ENCODE measurements at places on chromosomes 2 and 18.

DNA sequence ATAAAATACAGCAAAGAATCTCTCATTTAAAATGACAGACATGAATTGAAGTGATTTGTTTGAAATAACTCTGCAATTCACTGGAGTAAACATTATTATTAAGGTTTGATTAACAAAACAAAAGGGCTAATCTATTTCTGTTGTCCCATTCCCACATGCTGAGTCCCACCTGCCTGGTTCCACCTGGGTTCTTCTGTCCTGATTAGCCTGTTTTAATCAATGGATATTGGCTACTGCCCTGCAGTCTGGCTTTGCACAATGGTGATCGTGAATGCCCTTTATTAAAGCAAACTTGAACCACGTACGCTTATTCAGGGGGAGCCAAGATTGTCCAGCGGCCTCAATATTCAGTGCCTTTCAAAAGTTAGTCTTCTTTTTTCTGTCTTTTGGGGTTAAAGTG, 72.8 kb upstream of the CDH19 start:
- no peaks in the 10 kb centered on the region for H3K36me3 ChIP-seq
- no peak overlapping the region for H3K4me3 ChIP-seq
- H3K27me3 ChIP-seq, result no peaks in the 10 kb centered on the region
- no peaks in the 10 kb centered on the region for H3K4me1 ChIP-seq
- DNase-seq, result no peak
- H3K27ac ChIP-seq, result no peak overlapping the region

- no peaks in the 10 kb centered on the region for H3K27me3 ChIP-seq
- H3K36me3 ChIP-seq, result no peaks in the 10 kb centered on the region
- no peak overlapping the region for H3K4me3 ChIP-seq
- H3K4me1 ChIP-seq, result no peaks in the 10 kb centered on the region
- H3K27ac ChIP-seq, result no peak overlapping the region
These were observed 246.8 kb downstream of the IKZF2 start for GRCh38 chr2:212904646-212905045.

GRCh38 chr2:98468621-98469236, 24.1 kb downstream of the INPP4A start:
- H3K4me3 ChIP-seq, result no peak overlapping the region
- DNase-seq, result no peak
- H3K27me3 ChIP-seq, result no peaks in the 10 kb centered on the region
- H3K36me3 ChIP-seq, result no peaks in the 10 kb centered on the region
- no peak overlapping the region for H3K27ac ChIP-seq
- no peaks in the 10 kb centered on the region for H3K4me1 ChIP-seq

DNA sequence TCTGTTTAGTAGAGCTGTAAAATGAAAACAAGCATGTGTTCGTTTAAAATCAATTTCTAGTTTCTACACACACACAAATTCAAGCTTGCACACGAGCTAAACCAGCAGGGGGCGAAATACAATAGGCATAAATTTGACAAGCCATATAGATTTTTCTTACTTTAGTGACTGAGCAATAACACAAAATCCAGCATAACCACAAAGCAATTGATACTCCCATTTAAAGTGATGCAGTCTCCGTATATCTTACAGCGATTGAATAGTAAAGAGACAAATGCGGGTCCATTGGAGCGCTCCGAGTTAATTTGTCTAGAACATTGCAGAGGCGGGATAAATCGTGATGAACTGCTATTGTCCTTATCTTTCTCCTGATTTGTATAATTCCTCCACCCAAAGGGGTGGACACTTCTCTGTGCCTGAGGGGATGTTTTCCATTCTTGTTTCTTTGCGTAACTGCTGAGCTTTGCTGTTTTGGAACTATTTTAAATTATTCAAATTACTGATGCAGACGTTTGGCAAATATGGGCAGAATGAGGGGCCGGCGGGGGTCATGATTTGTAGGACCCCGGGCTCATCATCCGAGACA, 1.2 kb upstream of the AFTPH start:
- peak overlapping the region; percentile 98 for H3K4me3 ChIP-seq
- H3K36me3 ChIP-seq, result no peaks in the 10 kb centered on the region
- peak; percentile 81 for DNase-seq
- H3K27ac ChIP-seq, result peak overlapping the region; percentile 96
- peaks cover 29% of the 10 kb centered on the region for H3K4me1 ChIP-seq

GRCh38 chr18:5237083-5237722, 40.1 kb upstream of the AKAIN1 start:
- H3K4me1 ChIP-seq, result peaks cover 20% of the 10 kb centered on the region
- peaks cover 6% of the 10 kb centered on the region for H3K36me3 ChIP-seq
- H3K27ac ChIP-seq, result peak overlapping the region; percentile 95
- H3K27me3 ChIP-seq, result no peaks in the 10 kb centered on the region
- peak overlapping the region; percentile 89 for H3K4me3 ChIP-seq

DNA sequence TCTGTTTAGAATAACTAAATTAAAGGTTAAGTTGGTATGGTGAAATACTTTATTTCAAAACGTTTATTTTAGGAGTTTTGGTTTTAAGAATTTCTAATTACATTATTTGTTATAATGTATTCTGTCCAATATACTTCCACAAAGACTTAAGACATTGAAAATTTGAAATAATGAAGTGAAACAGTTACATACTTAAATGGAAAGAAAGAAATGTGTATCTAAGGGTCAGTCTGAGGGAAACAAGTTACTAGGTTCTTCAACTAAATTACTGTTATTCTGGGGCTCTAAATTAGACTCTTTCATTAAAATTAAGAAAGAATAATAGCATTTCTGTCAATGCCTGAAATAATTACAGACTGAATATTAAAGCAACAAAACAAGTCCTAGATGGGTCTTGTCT, 7.7 kb downstream of the HTR2B start:
- H3K27ac ChIP-seq, result no peak overlapping the region
- H3K4me3 ChIP-seq, result no peak overlapping the region
- DNase-seq, result no peak
- no peaks in the 10 kb centered on the region for H3K36me3 ChIP-seq
- H3K4me1 ChIP-seq, result no peaks in the 10 kb centered on the region
- no peaks in the 10 kb centered on the region for H3K27me3 ChIP-seq

GRCh38 chr18:33210575-33211189, 229.8 kb downstream of the CCDC178 start:
- no peaks in the 10 kb centered on the region for H3K36me3 ChIP-seq
- no peaks in the 10 kb centered on the region for H3K4me1 ChIP-seq
- H3K27me3 ChIP-seq, result no peaks in the 10 kb centered on the region

DNA sequence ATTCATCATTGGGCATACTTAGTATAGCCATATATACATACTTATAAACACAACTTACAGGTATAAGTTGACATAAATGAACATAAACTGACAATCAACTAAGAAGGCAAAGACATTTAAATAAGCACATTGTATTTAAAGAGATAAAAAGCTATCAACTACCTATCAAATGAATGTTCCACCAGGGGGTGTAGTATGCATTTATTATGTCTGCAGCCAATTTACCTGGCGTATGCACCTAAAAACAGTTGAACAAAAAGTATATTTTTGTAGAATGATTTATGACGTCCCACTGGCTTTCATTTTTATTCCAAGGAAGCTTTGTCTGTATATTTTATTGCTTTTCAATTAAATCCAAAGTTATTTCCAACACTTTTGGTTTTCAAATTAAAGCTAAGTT, 323.5 kb downstream of the AFF3 start:
- H3K36me3 ChIP-seq, result no peaks in the 10 kb centered on the region
- DNase-seq, result no peak
- no peaks in the 10 kb centered on the region for H3K27me3 ChIP-seq
- H3K27ac ChIP-seq, result no peak overlapping the region
- no peak overlapping the region for H3K4me3 ChIP-seq

- no peaks in the 10 kb centered on the region for H3K4me1 ChIP-seq
- DNase-seq, result no peak
- H3K27ac ChIP-seq, result no peak overlapping the region
- no peak overlapping the region for H3K4me3 ChIP-seq
- H3K36me3 ChIP-seq, result no peaks in the 10 kb centered on the region
These were observed 70.2 kb downstream of the LRRC30 start for GRCh38 chr18:7301094-7301493.

DNA sequence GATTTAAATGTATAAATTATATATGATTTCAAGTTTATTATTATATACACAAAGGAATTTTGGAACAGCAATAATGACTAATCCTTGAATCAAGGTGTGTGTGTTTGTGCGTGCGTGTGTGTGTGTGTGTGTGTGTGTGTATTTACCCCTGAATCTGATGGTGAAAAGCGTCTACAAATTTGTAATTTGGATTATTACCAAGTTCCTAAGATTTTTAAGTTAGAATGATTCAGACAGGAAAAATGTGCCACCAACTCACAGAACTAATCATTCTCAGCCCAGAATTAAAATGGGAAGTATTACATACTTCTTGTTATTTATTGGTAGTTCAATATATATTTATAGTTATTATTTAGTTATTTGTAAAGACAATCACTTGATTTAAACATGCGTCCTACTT, 12.3 kb downstream of the CALCRL start:
- peak overlapping the region; percentile 33 for H3K27ac ChIP-seq
- no peak for DNase-seq
- H3K27me3 ChIP-seq, result no peaks in the 10 kb centered on the region

DNA sequence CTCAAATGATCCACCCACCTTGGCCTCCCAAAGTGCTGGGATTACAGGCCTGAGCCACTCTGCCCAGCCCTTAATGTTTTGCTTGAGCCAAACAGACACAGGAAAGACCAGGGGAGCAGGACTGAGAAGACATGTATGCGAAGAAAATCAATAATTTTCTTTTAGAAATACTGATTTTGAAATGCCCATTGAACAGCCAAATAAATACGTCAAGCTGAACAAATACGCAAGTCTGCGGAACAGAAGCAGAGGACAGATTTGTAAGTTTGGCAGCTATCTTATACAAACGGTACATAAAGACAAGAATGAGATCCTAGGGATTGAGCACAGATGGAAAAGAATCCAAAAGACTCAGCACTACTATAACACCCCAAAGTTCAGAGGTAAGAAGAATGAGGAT, 20.8 kb downstream of the SF3B1 start:
- DNase-seq, result no peak
- no peak overlapping the region for H3K27ac ChIP-seq
- no peak overlapping the region for H3K4me3 ChIP-seq
- H3K36me3 ChIP-seq, result peaks cover 97% of the 10 kb centered on the region

DNA sequence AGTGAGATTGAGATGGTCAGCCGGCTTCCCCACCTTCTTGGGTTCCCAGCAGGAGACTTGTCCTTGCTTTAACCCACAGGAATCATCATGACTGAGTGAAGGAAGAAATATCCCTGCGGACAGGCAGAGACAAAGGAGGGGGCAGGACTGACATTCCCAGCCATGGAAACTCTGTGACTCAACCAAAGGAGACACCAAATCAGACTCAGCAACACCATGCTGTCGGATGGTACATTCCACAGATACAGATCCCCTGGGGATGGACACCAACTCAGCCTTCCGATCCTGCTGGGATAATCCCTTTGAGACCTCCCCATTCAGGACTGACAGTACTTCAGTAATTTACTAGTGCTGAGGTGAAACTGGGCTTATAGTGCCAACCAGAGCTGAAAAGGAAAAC, 518.3 kb downstream of the XIRP2 start:
- no peaks in the 10 kb centered on the region for H3K27me3 ChIP-seq
- no peaks in the 10 kb centered on the region for H3K4me1 ChIP-seq
- no peak overlapping the region for H3K4me3 ChIP-seq
- no peaks in the 10 kb centered on the region for H3K36me3 ChIP-seq
- no peak overlapping the region for H3K27ac ChIP-seq

GRCh38 chr2:37287966-37288365, 36.7 kb downstream of the PRKD3 start:
- H3K4me3 ChIP-seq, result no peak overlapping the region
- no peaks in the 10 kb centered on the region for H3K4me1 ChIP-seq
- peaks cover 59% of the 10 kb centered on the region for H3K36me3 ChIP-seq
- DNase-seq, result no peak

DNA sequence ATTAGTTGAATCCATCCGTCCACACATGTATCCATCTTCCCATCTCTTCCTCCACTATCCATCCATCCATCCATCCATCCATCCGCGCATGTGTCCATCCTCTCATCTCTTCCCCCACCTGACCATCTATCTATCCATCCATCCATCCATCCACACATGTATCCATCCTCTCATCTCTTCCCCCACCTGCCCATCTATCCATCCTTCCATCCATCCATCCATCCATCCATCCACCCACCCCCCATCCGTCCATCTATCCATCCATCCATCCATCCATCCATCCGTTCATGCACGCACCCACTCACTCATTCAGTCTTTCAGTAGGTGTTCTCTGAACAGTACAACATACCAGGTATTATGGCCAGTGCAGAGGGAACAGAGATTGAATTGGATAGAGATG, 18.9 kb upstream of the GREB1 start:
- no peaks in the 10 kb centered on the region for H3K4me1 ChIP-seq
- no peaks in the 10 kb centered on the region for H3K27me3 ChIP-seq
- H3K4me3 ChIP-seq, result no peak overlapping the region

DNA sequence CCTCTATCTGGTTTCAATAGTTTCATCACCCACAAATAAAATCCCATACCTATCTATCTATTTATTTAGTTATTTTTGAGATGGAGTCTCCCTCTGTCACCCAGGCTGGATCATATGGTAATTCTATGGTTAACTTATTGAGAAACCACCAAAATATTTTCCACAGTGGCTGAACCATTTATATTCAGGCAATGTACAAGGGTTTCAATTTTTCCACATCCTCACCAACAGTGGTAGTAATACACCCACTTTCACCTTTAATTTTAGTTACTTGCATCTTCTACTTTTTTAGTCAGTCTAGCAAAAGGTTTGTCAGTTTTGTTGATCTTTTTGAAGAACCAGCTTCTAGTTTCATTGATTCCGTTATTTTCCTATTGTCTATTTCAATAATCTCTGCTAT, 46.1 kb upstream of the PHLPP1 start:
- no peak overlapping the region for H3K27ac ChIP-seq
- H3K4me3 ChIP-seq, result no peak overlapping the region
- H3K36me3 ChIP-seq, result no peaks in the 10 kb centered on the region
- no peak for DNase-seq

DNA sequence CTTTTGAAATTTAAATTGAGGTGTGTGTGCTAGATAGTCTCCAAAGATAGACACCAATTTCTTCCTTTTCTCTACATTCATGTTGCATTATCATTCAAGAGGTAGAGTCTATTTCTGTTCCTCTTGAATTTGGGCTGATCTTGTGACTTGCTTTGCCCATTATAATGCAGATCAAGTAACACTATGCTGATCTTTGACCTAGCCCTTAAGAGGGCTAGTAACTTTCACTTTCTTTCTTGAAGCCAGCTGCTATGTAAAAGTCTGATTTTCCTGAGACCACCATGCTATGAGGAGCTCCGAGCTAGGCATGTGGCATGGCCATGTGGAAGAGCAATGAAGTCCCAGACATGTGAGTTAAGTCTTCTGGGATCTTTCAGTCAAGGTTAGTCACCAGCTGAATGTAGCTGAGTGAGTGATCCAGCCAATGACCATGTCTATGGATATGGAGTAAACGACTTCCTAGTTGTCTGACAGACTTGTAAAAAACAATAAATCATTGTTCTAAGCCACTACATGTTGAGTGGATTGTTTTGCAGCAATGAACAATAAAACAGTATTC, 189.4 kb upstream of the CWC22 start:
- H3K36me3 ChIP-seq, result no peaks in the 10 kb centered on the region
- no peak for DNase-seq
- no peaks in the 10 kb centered on the region for H3K27me3 ChIP-seq

GRCh38 chr18:13583576-13584550, 142.5 kb downstream of the FAM210A start:
- H3K27ac ChIP-seq, result no peak overlapping the region
- H3K36me3 ChIP-seq, result no peaks in the 10 kb centered on the region
- H3K4me3 ChIP-seq, result no peak overlapping the region
- H3K4me1 ChIP-seq, result no peaks in the 10 kb centered on the region
- no peaks in the 10 kb centered on the region for H3K27me3 ChIP-seq
- no peak for DNase-seq

GRCh38 chr2:30666266-30666874, 140.9 kb downstream of the CAPN13 start:
- H3K36me3 ChIP-seq, result no peaks in the 10 kb centered on the region
- no peaks in the 10 kb centered on the region for H3K27me3 ChIP-seq
- peak overlapping the region; percentile 73 for H3K27ac ChIP-seq
- H3K4me1 ChIP-seq, result no peaks in the 10 kb centered on the region
- DNase-seq, result peak; percentile 66

Measured in tibial artery (tissue), 4 donors.